Esophagus mucosa (tissue), 1 donor: ENCODE measurements at places on chromosomes 1 and 21. TPM values are rescaled to one million over a fixed set of nuclear protein-coding genes. Genes with fewer than 3 reads are reported as not detected.

DNA sequence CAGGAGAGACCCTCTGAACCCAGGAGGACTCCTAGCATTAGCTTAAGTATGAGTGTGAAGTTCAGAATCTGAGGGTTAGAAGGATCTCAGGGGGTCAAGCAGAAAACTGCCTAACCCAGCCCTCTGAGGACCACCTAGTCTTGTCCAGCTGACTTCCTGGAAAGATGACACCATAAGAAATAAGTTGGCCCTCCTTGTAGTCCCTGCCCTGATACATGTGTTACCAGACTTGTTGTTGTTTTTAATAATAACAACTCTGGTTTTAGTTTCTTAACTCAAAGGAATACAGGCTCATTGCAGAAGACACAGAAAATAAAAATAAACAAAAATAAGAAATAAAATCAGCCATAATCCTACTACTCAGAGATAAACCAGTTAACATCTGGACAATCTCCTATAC is 21.8 kb upstream of the SARS1 start:
- ATAC-seq, result no peak

DNA sequence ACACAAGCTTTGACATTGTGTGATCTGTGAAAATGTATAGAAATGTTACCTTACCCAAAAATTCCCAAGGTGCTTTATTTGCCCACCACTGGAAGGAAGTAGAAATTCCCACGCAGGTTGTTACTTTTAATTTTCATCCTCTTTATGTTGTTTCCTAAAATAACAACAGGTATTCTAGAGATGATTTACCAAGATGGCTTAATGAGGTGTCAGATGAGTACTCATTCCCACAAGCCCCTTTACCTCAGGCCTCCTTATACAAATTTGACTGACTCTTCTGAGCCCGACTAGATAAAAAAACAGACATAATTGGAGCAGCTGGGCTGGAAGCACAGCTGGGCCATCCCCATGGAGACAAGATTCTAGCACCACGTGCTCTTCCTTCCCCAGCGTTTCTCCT is 114.6 kb downstream of the LIPI start:
- no peak for ATAC-seq

DNA sequence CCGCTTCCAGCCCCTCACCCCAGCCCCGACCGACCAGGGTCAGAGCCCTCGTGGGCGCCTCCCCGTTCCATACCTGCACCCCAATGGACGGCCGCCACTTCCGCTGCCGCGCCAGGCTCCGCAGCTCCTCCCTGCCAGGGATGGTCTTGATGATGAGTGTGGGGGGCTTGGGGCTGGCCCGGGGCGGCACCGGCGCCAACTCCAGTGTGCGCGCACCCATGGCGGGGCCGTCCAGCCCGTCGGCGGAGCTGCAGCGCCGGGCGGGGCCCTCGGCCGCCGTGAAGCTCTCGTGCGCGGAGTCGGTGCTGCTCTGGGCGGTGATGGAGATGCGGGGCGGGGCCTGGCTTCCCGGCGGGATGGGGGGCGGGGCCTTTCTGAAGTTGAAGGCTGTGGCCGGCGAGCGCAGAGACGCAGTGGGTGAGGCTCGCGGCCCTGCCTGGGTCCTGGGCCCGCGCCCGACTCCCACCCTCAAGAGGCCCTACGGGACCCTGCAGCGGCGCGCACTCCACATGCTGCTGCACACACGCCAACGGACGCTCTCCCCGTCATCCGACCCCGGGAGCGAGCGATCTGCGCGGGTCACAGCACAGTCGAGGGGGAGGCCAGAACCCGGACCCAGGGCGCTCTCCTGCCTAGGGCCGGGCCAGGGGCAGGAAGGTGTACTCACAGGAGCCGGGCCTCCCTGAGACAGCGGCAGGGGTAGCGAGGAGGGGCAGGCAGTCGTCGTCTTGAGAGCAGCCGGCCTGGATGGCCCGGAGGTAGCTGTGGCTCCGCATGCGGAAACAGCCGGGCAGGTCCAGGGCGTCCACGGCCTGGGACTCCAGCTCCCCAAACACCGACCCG is 26.1 kb upstream of the SMIM12 start:
- peak; percentile 61 for ATAC-seq

- no peak for ATAC-seq
Measured at GRCh38 chr1:242525769-242526168, 1.3 kb upstream of the PLD5 start.

DNA sequence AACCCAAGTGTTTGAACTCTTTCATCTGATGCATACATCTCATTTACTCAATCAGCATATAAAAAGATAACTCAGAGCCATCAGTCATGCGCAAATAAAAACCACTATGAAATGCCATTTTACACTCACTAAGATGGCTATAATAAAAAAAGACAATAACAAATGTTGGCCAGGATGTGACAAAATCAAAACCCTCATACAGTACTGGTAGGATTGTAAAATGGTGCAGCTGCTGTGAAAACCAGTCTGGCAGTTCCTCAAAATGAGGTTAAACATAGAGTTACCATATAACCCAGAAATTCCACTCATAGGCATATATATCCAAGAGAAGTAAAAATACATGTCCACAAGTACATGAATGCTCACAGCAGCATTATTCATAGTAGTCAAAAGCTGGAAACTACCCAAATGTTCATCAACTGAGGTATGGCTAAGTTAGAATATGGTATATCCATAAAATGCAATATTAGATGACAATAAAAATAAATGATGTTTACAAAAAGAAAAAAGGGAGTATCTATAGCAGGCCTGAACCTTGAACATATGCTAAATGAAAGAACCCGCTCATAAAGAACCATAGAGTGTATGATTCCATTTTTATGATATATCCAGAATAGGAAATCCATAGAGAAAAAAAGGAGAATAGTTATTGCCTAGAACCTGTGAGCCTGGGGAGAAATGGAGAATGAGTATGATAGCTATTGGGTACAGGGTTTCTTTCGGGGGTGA is 265.1 kb downstream of the SIPA1L2 start:
- ATAC-seq, result no peak

- ATAC-seq, result no peak
Measured at GRCh38 chr1:47181095-47181954, 8.5 kb downstream of the PDZK1IP1 start.

DNA sequence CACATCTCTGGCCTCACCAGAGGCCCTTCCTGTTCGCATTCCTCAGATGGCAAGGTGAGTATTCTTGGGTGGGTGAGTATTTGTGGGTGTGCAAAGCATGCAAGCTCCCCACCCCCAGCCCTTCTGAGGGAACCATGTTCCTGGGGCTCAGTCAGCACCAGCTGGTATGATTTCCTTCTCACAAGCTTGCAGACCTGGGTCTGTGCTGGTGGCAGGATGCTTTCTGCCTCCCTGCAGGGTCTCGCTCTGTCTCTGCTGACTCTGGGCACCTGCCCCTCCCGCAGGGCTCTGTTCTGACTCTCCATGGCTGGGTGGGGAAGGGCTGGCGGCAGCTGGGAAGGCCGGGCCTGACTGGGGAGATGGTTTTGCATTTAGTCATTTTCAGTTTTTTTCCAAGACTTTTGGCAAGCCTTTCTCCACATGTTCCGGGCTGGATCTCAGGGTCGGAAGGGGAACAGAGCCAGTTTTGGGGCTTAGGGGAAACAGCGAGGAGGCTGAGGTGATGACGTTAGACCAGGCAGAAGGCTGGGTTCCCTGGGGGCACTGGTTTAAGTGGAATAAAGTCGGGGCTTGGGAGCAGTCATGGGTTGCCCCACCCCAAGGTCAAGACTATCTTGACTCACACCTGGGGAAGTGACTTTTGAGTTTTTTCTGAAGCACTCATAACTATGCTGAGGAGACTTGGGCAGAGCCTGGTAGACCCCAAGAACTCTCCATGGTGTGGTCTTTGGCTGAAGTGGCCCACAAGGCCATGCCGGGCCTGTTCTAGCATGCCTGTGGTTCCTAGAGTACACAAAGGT is 6.2 kb downstream of the RASSF5 start:
- peak; percentile 85 for ATAC-seq

DNA sequence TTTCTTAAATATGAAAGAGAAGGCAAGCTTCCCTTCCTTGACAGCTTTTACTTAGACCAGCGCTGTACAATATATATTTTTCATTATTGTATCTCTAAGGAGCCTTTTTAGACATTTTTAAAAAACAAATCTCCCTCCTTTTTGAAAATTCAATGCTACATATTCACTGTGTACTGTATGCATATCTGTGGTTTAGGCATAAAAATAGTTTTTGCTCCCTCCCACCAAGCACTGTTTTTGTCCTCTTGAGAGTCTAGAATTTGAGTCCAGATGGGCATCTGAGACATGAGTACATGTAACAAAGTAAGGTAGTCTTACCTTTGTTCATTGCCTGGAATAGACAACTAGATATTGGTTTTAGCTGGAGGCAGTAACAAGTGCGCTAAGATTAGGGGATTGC is 488.5 kb upstream of the RUNX1 start:
- ATAC-seq, result no peak

DNA sequence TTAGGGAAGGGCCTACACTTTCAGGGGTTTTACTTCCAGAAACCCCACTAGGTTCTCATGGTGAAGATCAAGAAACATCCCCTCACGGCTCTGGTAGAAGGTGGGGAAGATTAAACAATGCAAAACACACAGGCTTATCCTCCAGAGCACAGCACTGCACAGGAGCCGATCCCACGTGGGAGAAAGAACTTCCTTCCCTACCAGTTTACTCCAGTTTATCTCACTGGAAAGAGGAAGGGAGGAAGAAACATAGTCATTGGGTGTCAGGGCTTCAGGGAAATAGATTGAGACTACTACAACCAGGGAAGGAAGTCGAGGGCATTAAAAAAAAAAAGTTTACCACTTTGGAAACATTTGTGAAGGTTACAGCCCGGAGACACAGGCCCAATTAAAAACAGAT is 164.4 kb downstream of the NTPCR start:
- no peak for ATAC-seq

GRCh38 chr21:14361958-14362357 is 21.0 kb downstream of the HSPA13 start:
- ATAC-seq, result peak; percentile 87

- peak; percentile 10 for ATAC-seq
Measured at GRCh38 chr1:156656806-156657740, 15.2 kb downstream of the BCAN start.

DNA sequence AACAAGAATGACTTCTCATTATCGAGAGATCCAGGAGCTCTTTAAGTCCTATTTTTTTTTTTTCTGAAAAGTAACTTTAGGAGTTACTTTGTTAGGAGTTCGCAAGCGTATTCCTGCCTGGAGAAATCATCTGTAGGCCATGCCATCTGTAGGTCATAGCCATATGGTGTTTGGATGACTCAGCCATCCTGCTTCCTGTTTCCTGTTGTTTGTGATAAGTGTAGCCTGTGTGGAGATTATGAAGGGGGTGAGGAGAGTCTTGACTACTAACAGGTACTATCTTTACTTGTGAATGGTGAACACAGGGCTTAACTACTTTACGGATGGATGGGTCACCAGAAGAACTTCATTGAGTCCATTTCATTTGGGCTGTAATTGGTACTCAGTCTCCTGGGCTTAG is 327.2 kb downstream of the PTPRU start:
- no peak for ATAC-seq

- ATAC-seq, result peak; percentile 53
Measured at GRCh38 chr1:64745181-64745985, 508 bp downstream of the RAVER2 start.

DNA sequence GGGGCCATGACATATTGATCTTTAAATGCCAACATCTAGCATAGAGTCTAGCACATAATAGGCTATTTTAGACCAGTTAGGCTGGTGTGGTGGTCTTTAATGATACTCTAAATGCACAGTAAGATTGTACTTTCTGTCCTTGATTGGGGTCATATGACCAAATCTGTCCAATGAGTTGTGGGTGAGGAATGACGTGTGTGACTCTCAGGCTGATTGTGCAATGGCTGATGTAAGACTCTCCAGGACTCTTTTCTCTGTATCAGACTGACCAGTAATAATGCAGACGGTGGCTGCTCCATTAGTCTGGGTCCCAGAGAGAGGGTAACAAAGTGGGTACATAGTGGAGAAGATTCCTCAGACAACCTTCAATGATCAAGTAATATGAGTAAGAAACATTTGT is 541.6 kb upstream of the CAMK1G start:
- ATAC-seq, result no peak

The FBXO2 gene
- total RNA-seq, result 5.9 TPM

The BMP8A gene
- total RNA-seq, result not detected

The KRTAP15-1 gene
- not detected for total RNA-seq

The PRKACB gene
- total RNA-seq, result 13.4 TPM

The CYP4B1 gene
- 13.5 TPM for total RNA-seq

The CFAP45 gene
- total RNA-seq, result 1.5 TPM
